ENCODE measurements at places on chromosomes 2 and 18.

- DNase-seq, result no peak
Observed at GRCh38 chr2:142536492-142536891, 341.0 kb upstream of the KYNU start.

GRCh38 chr2:160715428-160715827 is 221.8 kb upstream of the RBMS1 start:
- DNase-seq, result no peak

- no peak for DNase-seq
Observed at GRCh38 chr2:60416221-60417008, 137.0 kb downstream of the BCL11A start.

DNA sequence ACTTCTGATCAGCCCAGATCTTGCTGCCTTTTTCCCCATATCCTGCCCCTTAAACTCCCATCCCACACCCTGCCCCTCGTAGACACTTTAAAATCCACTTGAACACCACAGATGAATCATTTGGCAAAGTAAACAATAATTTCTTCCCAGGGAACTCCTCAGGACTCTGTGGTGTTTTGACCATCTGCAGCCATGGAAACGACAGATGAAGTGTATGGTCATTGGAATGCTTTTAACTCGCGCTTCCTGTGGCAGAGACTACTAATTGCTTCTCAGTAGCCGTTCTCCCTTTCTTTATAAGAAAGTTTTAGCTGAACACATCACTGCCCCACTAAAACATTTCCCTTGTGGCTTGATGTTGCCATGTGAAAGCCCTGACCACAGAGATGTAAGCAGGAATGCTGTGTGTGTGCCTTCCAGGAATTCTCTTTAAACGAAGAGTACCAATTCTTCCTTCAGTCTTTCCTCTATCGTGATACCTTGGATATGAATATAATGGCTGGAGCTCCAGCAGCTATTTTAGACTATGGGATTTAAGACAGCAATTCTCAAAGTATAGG is 92.7 kb upstream of the PARD3B start:
- peak; percentile 99 for DNase-seq

DNA sequence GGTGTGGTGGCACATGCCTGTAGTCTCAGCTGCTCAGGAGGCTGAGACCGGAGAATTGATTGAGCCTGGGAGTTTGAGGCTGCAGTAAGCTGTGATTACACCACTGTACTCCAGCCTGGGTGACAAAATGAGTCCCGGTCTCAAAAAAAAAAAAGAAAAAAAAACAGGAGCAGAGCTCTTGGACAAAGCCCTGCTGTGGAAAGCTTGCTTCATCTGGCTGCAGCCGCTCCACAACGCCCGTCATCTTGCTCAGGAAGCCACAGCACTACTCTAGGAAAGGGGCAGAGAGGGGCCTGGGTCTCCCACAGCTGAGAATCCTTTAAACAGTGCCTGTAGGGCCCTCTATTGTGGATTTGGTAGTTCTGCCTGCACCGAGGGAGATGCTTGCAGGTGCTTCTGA is 11.0 kb downstream of the ATG4B start:
- no peak for DNase-seq

DNA sequence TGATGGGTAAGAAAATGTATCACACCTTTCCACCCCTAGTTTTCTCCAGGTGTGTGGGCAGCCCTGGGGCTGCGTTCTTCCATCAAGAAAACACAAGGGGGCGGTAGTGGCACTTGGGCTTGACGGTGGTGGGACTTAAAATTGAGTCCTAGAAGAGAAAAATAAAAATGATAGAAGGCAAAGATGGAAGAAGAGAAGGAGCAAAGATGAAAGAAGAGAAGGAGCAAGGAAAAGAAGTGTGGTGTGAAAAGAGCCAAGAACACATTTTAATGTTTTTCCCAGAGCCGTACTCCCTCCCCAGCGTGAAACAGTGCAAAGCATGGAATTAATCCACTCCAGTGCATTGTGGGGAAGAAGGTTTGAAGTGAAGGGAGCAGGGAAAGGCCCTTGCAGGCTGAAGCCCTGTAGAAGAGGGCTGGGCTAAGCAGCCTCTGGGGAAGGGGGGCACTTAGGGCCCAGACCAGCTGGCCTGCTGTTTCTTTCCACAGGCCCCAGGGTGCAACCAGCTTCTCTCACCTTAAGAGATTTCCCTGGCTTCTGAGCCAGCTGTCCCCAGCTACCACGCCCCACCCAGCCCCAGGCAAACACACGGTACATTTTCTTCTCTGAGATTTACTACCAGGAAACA is 256.8 kb downstream of the RNF152 start:
- DNase-seq, result peak; percentile 35

GRCh38 chr2:88615822-88616221 is 11.4 kb downstream of the EIF2AK3 start:
- DNase-seq, result no peak

DNA sequence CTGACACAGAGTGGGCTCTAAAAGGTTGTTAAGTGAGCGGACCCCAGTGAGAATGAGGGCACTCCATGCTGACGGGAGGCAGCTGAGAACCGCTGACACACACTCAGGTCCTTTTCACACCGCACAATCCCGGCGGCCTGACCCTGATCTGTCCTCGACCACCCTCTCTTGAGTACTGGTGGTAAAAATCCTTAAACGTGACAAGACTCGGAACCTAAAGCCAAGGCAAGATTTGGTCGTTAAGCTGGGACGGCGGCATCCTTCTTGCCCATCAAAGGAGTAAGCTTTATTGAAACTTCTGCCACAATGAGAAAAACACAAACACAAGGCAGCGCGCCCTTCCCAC is 569 bp downstream of the TMX3 start:
- no peak for DNase-seq

DNA sequence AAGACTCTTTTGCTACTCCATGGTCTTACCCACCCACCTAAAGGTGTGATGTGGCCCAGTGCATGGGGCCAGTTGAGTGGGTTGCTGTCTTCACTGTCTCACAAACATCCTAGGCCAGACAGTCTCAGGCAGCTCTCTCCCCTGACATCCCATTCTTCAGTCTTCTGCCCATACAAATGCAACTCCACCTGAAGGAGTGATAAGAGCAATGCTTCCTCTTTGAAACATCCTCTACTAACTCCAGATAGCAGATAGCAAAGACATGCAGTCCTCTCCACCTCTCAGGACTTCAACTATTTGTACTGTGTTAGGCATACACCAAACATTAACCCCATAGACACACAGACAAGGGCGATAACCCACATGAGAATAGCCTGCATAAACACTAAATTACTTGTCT is 71.3 kb downstream of the MTHFD2 start:
- no peak for DNase-seq

DNA sequence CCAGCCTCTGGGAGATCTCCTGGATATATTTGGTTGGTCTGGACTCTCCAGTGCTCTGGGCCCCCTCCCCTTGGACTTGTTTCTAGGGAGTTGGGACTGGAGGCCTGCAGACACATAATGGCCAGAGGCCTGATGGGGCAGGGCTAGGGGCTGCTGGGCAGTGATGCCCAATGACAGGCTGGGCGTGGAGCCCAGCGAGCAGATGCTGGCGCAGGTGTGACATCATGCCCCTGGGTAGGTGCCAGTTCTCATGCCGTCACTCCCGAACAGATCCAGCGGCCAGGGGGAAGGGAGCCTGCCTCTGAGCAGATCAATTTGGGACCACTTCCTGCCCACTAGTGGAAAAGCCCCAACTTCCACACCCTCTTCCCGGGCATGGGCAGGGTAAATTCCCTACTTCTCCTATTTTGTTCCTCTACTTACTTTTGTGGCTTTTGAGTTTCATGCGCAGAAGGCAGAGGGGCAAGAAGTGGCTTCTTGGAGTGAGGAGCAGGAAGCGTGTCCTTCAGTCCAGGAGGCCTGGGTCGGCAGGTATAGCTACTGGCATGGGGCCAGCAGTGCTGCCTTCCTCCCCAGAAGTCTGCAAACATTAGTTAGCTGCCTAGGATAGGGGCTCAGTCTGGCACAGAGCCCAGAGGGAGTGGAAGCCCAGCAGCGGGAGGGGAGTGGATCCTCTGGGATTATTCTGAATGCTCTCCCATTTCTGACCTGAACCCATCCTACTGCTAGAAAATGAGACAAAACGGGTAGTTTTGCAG is 6.1 kb downstream of the MPV17 start:
- DNase-seq, result no peak

- no peak for DNase-seq
Observed at GRCh38 chr18:27136208-27136535, 48.9 kb downstream of the CHST9 start.

GRCh38 chr18:23875966-23876895 is 138.3 kb upstream of the TTC39C start:
- DNase-seq, result no peak

- DNase-seq, result no peak
Observed at GRCh38 chr18:79866889-79867574, 69.3 kb downstream of the KCNG2 start.

- peak; percentile 9 for DNase-seq
Observed at GRCh38 chr18:6058941-6059340, 163.6 kb upstream of the TMEM200C start.

DNA sequence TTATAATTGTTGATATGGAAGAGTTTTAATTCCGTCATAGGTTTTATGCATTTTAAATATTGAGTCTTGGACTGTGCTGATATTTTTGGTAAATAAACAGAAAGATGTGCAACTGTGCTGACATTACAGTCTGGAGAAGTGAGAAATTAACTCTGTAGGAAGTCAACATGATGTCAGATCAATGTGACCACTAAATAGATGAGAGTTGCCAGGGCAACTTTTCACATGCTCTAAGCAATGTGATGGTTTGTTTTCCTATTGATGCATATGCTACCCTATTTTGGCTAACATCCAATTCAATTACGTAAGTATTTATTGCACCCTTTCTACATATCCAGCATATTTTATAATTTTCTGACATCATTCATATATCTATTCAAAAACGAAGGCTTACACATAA is 1109.3 kb downstream of the TSN start:
- no peak for DNase-seq

DNA sequence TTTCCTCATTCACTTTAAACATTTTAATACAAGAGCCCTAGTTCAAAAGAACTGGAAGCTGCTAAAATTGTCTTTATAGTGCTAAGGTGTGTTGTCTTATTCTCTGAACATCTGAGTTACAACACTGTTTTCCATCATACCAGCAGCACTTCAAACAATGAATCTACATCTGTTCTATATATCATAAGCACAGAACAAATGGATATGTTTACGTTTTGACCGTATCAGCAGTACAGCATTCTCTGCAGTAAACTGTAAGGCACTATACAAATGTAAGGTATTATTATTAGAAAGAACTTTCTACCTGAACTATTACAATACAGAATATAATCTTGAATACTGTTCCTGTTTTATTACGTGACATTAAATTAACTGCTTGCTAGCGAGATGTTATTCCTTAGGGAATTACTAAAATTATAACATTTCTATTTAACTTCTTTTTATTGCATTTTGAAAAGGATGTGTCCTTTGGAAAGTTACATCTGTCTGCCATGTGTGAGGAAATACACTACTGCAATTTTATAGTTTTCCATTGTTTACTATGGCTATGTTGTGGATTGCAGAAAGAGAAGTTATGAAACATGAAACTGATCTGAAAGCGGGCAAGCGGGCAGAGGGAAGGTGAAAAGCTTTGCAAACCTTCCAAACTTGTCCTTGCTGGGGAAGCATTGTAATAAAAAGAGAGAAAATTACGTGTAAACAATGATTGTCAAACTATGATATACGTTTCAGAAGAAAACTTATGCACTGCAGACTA is 13.7 kb downstream of the NCKAP1 start:
- DNase-seq, result no peak

DNA sequence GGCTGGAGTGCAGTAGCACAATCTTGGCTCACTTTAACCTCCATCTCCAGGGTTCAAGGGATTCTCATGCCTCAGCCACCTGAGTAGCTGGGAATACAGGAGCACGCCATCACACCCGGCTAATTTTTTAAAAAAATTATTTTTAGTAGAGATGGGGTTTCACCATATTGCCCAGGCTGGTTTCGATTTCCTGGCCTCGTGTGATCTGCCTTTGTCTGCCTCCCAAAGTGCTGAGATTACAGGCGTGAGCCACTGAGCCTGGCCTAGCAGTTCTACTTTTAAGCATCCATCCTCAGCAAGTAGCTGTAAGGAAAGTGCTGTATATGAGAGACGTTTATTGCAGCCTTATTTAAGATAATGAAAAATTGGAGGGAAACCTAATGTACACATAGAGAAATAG is 79.7 kb downstream of the ZDBF2 start:
- no peak for DNase-seq

DNA sequence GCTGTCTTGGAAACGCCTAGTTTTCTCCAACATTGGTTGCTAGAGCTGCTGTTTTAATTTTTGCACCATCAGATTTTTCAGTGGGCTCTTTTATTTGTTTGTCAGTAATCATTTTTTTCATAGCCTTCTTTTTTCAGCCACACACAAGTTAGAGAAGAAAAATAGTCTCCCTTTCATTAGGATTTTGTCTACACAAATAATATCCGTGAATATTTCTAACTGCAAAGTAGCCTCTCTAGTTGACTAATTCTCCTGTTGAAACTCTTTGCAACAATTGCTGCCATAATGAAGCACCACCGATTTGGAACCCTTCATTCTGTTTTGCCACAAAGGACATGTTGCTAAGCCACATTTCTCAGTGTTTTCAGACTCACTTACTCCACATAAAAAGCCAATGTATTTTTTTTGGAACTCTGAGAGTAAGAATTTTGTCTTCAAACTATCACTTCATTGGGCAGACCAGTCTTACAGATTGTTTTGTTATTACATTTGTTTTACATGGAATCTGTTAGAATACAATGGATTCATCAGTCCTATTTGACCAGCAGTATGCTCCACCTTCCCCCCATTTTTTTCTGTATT is 9.6 kb downstream of the KCNJ3 start:
- DNase-seq, result no peak

- no peak for DNase-seq
Observed at GRCh38 chr2:239629926-239630617, 229.3 kb upstream of the HDAC4 start.

- no peak for DNase-seq
Observed at GRCh38 chr2:143071185-143071876, 57.9 kb upstream of the ARHGAP15 start.

DNA sequence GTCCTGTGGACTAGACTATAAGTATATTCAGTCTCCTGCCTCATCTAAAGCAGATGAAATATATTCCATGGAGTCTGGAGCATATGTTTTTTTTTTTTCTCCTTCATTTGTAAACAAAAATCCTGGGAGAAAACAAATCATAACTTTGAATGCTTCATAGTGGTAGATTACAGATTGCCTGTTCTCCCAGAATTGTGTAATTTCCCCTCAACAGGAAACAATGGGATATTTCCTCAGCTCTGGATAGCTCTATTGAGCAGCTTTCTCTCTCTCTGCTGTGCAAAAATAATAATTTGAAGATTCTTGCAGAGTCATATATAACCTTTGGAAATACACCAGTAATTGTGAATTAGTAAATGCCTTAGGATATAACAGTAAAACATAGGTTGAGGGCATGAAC is 1406.6 kb upstream of the ACVR2A start:
- no peak for DNase-seq

- DNase-seq, result peak; percentile 89
Observed at GRCh38 chr18:56565551-56566345, 72.6 kb downstream of the TXNL1 start.

DNA sequence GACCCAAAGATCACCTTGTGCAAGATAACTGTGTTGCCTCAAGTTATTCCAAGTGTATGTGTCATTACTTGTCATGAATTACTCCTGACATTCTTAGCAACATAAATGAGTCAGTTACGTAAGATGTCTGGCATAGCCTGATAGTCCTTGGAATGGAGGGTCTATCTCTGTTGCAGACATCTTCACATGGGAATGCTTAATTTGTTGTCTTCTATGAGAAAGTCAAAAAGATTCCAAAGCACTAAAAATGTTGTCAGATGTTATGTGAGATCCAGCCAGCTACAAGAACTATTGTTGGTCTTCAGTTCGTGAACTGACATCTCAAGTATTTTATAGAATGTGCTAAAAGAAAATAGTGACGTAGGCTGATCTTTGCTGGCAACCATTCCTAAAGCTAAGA is 178.2 kb upstream of the RASGRP3 start:
- no peak for DNase-seq
